ENCODE measurements at places on chromosomes 6 and 20.

- no peak for DNase-seq
These were observed 73.1 kb downstream of the QKI start for GRCh38 chr6:163487606-163488005.

DNA sequence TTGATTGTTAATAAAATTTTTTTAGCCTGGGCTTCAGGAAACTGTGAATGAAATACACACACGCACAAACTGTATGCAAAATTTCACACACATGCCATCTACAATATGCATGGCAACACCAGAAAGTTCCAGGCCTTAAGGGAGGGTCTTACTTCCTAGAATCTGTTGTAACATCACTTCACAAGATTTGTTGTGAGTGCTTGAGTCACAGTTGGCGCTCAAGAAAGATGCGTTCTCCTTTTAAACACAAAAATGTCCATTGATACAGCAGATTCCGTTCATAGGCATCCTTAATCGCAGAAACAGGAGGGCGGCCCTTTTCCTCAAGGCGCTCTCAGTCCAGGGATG, 485 bp upstream of the RTF2 start:
- DNase-seq, result no peak

DNA sequence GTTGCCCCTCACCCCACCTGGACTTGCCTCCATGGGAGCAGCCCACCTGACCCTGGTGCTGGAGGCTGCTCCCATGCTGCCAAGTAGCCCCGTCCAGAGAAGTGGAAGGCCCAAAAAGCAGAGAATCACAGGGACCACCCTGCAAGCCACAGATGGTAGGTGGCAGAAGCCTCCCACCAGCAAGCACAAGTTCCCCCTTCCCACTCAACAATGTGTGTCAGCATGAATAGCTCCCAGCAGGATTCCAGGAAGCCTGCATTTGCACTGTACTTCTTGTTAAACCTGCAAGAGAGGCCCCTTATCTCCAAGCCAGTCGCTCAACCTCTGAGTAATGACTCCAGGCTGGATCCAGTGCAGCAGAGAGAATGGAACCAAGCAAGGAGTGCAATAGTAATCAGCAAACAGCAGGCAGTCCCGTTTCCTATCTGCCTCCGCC, 180.8 kb upstream of the CST7 start:
- DNase-seq, result no peak

DNA sequence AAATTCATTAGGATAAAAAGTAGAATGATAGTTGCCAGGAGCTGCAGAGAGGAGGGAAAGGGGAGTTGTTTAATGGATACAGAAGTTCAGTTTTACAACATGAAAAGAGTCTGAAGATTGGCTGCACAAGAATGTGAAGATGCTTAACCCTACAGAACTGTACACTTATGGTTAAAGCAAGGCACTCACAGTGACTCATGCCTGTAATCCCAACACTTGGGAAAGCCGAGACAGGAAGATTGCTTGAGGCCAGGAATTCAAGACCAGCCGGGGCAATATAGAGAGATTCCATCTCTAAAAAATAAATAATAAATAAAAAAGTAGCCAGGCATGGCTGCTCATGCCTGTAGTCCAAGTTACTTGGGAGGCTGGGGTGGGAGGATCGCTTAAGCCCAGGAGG, 174.0 kb downstream of the TASP1 start:
- DNase-seq, result no peak

GRCh38 chr6:1770968-1771723, 161.4 kb downstream of the FOXC1 start:
- DNase-seq, result no peak

- DNase-seq, result peak; percentile 49
These were observed at the start of gene SGK1 for GRCh38 chr6:134317471-134318131. TSS of gene SGK1 (minus strand) at chr6:134318112. CDS start at chr6:134317460, 652 bp downstream.

DNA sequence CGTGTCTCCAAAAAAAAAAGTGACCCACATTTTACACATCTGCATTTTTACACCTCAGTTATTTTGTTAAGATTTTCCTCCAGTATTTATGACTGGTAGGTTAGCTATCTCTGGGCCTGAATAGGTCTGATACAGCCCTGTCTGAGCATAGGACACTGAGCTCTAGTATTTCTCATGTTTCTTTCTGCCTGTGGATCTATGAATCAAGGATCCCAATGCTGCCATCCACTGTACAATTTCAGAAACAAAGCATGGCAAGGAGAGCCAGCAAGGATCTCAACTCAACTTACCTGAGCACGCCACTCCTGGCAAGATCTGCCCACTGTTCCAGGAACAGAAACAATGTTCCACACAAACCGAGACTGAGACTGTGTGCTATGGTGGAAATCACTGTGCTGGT, 36.4 kb upstream of the ENPP5 start:
- DNase-seq, result no peak

DNA sequence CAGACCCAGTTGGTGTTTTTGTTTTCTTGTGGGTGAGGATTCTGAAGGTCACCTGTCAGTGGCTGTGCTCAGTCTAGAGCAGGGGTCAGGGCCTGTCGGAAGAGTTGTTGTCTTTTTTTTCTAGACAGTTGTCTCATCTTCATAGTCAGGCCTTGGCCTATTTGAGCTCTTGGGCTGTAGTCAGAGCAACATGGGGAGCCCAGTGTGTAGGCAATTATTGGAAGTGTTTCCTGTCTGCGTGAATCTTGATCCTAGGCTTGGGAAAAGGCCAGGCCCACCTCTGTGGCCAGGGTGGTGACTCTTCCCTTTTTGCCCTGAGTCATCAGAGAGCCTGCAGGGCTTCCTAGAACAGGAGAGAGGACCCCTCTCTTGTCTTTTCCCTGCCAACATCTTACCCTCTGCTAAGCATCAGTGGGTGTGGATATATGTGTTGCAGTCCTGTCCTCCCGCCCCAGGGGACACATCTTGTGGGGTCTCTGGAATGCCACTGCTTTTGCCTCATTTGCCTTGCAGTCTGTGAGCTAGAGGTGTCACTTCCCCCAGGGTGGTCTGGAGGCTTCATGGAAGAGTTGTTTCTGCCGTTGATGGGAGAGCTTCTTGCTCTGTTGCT, 11.4 kb downstream of the TJAP1 start:
- DNase-seq, result no peak

GRCh38 chr6:99761711-99762110, 155.1 kb downstream of the PRDM13 start:
- DNase-seq, result no peak
